ENCODE measurements at places on chromosomes 4 and X.

GRCh38 chrX:153848325-153848724, 18.0 kb upstream of the PDZD4 start:
- no peak for DNase-seq

GRCh38 chr4:137601934-137602333, 69.6 kb upstream of the PCDH18 start:
- DNase-seq = no peak

GRCh38 chr4:73080789-73081188, 11.3 kb upstream of the COX18 start:
- DNase-seq = no peak

- no peak for DNase-seq
Observed at GRCh38 chr4:16263056-16263455, 36.8 kb upstream of the TAPT1 start.

DNA sequence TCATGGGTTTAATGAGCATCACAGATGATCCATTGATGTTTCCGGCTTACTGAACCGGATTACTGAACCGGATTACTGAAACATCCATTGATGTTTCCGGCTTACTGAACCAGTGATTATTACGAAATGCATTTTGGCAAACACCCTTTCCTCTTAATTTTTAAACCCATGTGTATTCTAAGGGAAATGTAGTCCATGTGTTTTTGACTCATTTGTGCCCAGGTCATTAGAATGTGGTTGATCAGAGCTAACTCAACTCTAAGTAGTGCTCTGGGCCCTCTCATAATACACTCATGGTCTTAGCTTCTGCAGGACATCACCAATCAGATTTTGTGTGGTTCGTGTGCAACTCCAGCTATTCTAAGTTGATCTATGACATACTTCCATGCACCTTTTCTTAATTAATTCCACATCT, 141.6 kb downstream of the SPATA18 start:
- no peak for DNase-seq

- no peak for DNase-seq
Observed at GRCh38 chrX:24426340-24426913, 38.7 kb upstream of the PDK3 start.

GRCh38 chr4:148203056-148203898, 238.9 kb downstream of the NR3C2 start:
- DNase-seq = no peak

All from activated T-cell treated with anti-CD3 and anti-CD28 coated beads for 48 hours (primary cell).